ENCODE measurements at places on chromosomes 5 and 9.

DNA sequence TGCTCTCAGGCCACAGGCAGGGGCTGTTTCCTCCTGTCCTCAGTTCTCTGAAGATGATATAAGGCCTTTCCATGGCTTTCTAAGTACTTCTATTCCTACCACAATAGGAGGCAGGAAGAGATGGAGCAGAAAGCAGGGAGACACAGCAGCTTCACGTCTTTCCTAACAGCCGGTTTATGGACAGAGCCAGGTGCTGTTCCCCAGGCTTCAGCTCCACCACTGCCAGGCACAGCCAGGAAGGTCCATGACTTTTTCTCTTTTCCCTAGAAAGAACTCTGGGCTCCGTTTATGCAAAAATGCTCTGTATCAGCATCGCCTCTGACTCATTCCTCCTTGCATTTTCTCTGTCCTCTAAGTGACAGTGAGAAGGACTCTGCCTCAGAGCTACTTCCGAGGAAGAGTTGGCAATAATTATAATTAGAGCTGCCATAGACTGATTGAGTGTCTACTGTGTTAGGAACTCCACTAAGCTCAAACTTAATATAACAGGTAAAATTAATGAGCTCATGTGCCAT, 478.5 kb downstream of the RASEF start:
- no peak for DNase-seq

DNA sequence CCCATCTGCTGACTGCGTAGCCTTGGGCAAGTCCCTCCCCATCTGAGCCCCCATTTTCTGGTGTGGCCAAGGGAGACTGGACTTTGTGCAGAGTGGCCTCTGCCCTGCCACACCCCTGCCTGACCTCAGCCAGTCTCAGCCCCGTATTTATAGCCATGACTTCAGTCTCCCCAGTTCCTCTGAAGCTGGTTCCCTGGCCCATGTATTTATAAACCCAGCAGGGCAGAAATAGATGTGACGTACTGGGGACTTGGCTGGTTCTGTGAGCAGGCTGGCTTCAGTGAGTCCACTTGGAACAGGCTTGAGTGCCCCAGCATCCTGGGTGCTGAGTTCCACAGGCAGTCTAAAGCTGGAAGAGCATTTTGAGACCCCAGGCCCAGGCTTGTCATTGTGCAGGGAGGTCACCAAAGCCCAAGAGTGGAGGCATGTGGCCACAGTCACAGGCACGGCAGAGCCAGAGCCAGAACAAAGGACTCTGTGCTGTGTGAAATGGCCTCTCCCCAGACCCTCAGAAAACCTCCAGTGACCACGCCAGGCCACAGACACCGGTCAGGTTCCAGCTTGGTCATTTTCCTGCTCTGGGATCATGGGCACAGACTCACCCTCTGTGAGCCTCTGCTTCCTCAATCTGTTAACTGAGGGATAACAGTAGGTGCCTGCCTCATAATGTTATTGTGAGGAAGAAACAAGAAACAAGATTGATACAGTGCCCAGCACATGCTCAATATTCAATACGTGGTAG, 30.4 kb upstream of the SYNPO start:
- no peak for DNase-seq

- DNase-seq, result no peak
Observed at GRCh38 chr5:100828071-100828897, 74.8 kb downstream of the ST8SIA4 start.

- DNase-seq, result no peak
Observed at GRCh38 chr5:26763215-26763614, 275.2 kb downstream of the CDH9 start.

GRCh38 chr5:88094403-88094802, 174.2 kb downstream of the TMEM161B start:
- no peak for DNase-seq
